ENCODE measurements at places on chromosomes 1 and 21.

DNA sequence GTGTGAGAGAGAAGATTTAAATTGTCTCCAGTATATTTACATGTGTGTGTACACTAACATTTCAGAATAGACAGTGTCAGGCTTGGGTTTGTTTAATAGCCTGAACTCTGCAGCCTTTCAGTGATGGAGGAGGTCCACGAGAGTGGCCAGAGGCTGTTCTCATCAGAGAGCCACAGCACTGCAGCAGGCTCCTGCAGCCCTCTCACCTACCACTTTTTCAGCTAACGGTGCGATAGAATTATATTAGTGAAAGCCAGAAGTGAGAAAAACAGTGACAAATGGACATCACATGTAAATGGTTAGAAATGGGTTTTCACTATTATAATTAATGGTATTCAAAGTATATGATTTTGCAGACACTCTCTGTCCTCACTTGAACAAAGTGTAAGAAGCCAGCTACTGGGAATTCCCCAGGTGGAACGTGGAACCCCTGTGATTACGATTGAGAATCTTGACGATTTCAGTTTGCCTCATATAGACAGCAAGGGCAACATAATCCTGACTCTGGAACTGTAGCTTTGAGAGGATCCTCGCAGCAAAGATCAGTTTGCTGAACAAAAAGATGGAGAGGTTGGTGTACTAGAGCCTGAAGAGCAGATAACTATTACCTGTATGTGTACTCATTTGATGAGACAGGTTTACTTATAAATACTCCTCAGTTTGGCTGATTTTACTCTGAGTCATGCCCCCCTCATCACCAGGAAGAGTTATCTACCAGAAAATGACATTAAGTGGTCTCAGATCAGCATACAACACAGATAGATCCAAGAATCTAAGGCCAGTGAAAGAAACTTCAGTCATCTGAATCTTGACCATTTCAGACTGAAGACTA, 31.4 kb downstream of the IFI16 start:
- no peak for DNase-seq

DNA sequence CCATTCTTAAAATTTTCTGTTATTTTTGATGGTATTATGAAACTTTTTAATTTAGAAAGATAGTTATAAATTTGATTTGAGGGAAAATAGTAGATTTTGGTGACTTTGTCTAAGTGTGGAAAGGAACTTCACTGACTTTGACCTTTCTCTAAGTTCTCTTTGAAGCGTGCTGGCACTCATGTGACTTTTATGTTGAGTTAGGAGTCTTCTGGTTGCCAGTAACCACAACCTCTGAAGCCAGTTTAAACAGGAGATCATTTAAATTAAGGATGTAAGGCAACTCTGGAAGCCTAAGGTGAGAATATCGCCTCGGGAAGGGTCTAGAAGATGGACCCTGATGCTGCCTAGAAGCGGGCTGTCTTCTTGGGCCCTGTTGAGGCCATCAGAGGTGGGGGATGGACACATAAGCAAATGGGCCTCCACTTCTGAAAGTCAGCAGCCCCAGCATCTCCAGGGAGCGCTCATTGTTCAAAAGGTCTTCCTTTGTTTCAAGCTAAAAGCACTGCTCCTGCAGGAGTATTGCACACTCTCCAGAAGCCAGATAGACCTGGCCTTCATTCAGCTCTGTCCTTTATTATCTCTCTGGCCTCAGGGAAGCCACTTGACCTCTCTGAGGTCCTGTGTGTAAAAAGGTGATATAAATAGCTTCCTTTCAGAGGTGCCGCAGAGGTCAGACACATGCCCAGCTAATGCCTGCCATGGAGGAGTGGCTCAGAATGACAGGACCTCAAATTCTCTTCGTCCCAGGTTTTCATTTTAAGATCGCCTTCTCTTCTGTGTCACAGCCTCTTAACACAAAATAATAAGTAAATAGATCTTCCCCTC, 5.1 kb upstream of the RCAN1 start:
- no peak for DNase-seq

- DNase-seq = no peak
Observed at GRCh38 chr21:38386967-38387366, 111.3 kb downstream of the ERG start.

DNA sequence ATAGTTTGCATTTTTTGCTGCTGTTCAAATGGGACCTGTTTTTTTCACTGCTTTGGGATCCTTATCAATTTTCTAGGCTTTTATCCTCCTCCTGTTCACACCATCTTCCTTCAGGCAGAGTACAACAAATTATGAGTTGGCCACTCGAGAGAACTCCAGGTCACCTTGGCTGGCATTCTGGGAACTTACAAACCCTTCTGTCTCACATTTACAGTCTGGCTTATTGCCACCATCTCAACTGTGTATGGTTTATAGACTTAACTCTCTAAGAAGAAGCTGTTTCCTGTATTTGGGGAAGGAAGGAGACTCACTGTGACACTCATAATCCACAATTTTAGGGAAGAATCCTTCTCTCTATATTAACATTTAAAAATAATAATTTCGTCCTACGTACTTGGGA, 5.4 kb upstream of the ZNF691 start:
- DNase-seq = no peak

GRCh38 chr1:65109487-65109886, 38.5 kb upstream of the AK4 start:
- DNase-seq = no peak

DNA sequence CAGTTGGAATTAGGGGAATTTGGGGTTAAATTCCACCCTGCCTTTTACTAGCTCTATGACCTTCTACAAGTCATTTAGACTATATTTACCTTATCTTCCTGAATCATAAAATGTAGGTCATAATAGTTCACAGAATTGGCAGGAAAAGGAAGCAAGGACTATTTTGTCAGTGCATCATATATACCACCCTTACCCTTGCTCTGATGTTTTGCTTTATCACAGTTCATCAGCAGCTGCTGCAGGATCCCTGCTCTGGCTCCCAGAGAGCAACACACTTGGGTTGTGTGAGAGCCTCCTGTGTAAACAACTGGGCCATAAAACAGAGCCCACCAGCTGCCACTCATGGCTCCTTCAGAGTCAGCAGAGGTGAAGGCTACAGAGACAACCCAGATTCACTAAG, 631.6 kb upstream of the CAMK1G start:
- no peak for DNase-seq

GRCh38 chr1:185144233-185144632, 12.5 kb downstream of the TRMT1L start:
- no peak for DNase-seq

- no peak for DNase-seq
Observed at GRCh38 chr1:94871031-94871430, 50.9 kb downstream of the SLC44A3 start.

DNA sequence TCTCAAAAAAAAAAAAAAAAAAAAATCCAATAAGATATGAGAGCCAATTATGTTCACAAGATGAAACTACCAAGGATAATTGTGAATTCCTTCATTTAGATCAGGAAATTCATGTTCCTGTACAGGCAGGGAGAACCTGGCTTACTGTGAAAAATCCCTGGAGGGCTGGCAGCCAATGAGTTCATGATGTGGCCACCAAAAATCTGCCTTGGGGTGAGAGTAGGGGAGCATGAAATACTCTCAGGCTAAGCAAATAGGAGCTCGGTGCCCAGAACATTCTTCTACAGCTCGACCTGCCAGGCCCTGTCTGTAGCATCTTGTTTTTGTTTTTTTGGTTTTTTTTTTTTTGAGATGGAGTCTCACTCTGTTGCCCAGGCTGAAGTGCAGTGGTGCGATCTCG, 50.1 kb downstream of the PIK3CD start:
- DNase-seq = no peak

GRCh38 chr1:65724151-65724550, 68.5 kb upstream of the PDE4B start:
- no peak for DNase-seq

DNA sequence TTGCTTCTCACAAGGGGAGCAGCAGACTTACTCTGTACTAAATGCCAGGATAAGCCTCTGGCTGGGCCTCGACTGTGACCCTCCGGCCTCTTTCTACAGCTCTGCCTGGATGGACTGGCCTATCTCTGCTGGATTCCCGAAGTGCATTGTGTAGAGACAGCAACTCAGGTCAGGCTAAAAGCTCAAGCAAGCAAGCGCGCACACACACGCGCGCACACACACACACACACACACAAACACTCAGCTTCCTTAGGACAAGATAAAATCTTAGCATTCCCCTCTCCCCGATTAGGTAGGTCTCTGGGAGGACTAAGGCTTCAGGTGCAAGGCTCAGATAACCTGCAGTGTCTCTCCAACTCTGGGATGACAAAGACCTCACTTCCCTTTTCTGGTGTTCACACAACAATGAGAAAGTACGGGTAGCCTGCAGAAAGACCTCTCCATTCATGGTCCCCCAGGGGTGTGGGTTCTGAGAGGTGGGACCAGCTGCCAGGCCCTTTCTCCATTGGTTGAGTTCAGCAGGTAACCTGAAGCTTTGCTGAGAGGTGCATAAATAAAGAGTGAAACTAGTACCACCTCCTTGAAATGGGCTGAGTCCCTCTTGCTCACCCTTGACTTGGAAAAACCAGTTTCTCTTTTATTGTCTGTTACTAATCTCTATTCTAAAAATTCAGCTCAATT, 155.1 kb upstream of the CAMK1G start:
- DNase-seq = no peak

- no peak for DNase-seq
Observed at GRCh38 chr1:67653304-67653703, 31.7 kb upstream of the GADD45A start.

DNA sequence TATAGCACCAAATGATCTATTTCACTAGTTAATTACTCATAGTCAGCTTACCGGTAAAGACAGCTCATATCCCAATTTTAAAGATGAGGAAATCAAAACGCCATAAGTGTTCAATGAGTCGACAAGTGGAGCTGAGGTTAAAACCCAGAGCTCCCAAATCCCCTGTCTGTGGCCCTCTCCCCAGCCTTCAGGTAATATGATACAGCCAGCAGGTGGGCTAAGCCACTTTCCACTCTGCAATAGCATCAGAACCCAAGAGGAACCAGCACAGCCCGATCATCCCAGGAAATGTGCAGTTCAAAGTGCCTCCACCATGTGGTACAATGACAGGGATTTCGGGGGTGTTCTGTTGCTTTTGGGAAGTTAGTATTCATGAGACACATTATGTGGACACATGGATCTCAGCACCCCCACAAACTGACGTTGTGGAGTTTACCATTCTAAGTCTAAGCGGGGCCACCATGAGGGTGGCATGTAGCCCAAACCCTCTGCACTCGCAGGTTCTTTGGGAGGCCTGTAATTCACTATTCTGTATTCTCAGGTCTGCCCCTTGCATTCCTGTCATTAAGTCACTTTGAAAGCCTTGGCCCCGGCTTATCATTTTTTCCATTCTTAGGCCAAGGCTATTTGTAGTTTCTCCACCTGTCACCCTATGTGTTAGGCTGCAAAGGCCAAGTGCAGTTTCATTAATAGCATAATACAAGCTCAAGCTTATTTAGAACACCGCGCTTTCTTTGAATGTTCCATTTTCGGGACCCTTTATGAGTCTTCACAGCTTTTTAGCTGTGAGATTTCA, 26.3 kb upstream of the ACTN2 start:
- DNase-seq = peak; percentile 27

GRCh38 chr21:32304998-32305397, 6.3 kb downstream of the MRAP start:
- no peak for DNase-seq

- DNase-seq = no peak
Observed at GRCh38 chr1:167711797-167712196, 10.0 kb upstream of the MPZL1 start.

- peak; percentile 86 for DNase-seq
Observed at GRCh38 chr1:27111626-27112573, 43.0 kb downstream of the SLC9A1 start.

DNA sequence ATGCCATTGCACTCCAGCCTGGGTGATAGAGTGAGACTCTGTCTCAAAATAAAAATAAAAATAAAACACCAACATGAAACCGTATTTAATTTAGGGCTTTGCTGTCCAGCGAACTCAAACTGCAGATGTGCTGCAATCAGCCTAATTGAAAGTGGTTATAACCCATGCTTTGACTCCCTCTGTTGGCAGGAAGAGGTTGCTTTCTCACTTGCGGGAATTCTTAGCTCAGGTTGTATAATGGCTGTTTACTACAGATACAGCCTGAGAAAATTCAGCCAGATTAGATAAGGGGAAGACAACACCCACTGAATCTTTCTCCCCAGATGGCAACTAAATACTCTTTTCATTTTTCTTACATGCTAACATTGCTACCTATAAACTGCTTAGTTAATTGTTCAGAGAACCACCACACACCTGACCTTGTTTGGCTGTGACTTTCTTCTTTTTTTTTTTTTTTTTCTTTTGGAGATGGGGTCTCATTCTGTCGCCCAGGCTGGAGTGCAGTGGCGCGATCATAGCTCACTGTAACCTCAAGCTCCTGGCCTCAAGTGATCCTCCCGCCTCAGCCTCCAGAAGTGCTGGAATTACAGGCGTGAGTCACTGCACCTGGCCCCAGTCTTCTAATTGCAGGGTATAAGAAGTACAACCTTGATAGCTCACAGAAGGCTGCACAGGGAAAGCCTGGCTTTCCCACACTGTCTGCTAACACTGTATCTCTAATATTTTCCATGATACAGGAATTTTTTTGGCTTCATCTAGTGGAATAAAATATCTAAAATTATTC, 34.6 kb downstream of the DNTTIP2 start:
- peak; percentile 55 for DNase-seq

DNA sequence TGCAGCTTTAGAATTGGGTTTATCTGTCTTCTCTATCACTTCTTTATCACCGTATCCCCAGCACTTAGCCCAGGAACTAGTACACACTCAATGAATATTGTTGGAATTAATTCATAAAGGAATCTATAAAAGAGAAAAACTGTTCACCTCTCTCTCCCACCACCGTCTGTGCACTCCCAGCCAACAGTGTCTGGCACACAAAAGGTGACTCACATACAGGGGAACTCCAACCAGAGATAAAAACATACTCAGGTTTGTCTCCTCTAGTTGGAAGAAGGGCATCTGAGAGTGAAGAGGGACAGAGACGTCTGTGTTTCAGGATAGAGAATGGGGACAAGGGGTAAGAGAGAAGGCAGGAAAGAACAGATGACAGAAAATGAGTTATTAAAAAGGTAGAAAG, 10.0 kb downstream of the ITLN1 start:
- DNase-seq = no peak

DNA sequence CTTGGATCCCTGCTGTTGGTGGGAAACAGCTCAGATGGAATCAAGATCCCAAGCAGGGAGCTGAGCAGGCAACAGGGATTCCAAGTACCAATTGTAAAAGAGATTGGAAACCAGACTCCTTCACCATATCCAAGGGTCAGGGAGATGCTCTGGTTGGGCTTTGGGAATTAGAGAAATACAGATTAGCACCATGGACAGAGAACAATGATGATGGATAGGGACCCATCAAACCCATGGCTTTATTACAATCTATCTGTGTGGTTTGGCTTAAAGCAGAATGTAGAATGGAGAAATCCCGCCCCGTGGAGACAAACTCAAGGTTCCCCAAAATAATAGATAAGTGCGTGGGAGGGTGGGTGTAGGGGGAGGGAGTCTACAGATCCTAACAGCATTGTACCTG, 120.7 kb upstream of the CSF3R start:
- DNase-seq = no peak

GRCh38 chr1:116323491-116323890, 49.6 kb upstream of the ATP1A1 start:
- no peak for DNase-seq

GRCh38 chr21:32348604-32349332, 44.0 kb downstream of the URB1 start:
- no peak for DNase-seq
